Omental fat pad (tissue), 4 donors: ENCODE measurements at places on chromosomes 7 and 10.

- DNase-seq, result no peak
Observed at GRCh38 chr7:87853237-87853864, 22.8 kb downstream of the SLC25A40 start.

DNA sequence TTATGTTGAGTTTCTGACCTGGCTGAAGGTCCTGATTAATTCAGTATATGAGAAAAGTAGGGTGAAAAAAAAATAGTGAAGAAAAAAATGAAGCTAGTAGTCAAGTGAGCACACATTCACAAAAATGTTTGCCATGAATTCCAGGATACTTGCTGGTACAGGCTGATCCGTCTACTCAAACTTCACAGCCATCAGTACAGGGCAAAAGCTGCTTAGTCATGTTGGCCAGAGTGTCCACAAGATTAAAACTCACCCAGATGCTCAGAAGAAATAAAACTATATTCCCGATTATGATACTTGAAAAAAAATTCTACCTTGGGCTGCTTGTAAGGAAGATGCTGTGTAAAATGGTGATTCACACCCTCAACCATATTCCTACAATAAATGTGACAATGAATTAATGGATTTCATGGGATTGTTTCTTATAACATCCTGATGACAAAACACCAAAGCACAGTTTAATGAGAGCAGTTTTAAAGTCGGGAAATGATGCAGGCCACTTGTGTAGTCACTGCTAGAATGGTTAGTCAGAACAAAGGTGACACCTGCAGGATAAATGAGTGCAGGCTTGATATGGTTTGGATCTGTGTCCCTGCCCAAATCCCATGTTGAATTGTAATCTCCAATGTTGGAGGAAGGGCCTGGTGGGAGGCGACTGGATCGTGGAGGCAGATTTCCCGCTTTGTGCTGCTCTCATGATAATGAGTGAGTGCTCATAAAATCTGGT, 49.2 kb upstream of the ANKRD1 start:
- DNase-seq, result no peak

DNA sequence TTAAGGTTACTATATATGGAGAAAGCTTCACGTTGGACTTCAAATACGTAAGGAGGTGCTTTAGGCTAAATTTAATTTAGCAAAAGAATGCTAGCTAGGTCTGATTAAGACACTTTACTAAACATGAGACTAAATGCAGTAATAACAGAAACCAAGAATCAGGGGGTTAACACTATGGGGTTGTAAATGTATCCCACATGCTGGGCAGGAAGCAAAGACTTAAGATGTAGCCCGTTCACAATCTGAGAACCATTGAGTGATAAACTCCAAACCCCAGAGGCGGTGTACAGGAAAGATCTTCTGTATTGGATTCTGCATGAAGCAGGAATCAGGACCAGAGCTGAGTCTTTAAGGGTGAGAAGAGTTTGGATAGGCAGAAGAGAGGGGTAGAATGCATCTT, 60.4 kb downstream of the FZD1 start:
- no peak for DNase-seq

GRCh38 chr7:141475679-141476078, 75.5 kb upstream of the AGK start:
- DNase-seq, result no peak

DNA sequence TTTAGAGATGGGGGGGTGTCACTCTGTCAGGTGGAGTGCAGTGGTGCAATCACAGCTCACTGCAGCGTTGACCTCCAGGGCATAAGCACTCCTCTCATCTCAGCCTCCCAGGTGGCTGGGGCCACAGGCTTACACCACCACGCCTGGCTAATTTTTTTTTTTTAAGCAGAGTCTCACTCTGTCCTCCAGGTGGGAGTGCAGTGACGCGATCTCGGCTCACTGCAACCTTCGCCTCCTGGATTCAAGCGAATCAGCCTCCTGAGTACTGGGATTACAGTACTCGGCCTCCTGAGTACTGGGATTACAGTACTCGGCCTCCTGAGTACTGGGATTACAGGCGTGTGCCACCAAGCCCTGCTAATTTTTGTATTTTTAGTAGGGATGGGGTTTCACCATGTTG, 23.6 kb upstream of the PPIA start:
- DNase-seq, result no peak
